Mesothelial cell of epicardium (in vitro differentiated cells): ENCODE measurements at places on chromosomes 4 and X.

DNA sequence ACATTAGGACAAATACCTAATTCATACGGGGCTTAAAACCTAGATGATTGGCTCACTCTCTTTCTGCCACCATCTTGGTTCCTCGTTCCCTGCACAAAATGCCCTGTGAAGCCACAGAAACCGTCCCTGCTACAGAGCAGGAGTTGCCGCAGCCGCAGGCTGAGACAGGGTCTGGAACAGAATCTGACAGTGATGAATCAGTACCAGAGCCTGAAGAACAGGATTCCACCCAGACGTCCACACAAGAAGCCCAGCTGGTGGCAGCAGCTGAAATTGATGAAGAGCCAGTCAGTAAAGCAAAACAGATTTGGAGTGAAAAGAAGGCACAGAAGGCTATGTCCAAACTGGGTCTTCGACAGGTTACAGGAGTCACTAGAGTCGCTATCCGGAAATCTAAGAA lies 34.3 kb downstream of the TRIM61 start:
- DNase-seq: no peak

- DNase-seq: no peak
Measured at GRCh38 chr4:92091335-92091734, 212.4 kb upstream of the GRID2 start.

- no peak for DNase-seq
Measured at GRCh38 chr4:144104509-144105130, 35.9 kb downstream of the GYPA start.

- DNase-seq: no peak
Measured at GRCh38 chr4:17722356-17722700, 59.1 kb downstream of the FAM184B start.

GRCh38 chr4:26343038-26343398 lies 22.2 kb downstream of the RBPJ start:
- DNase-seq: no peak

GRCh38 chr4:74534121-74534520 lies 89.2 kb downstream of the AREG start:
- DNase-seq: no peak

GRCh38 chrX:129015381-129015780 lies 507.9 kb downstream of the SMARCA1 start:
- DNase-seq: no peak

GRCh38 chr4:77921701-77922100 lies 59.1 kb downstream of the MRPL1 start:
- no peak for DNase-seq

DNA sequence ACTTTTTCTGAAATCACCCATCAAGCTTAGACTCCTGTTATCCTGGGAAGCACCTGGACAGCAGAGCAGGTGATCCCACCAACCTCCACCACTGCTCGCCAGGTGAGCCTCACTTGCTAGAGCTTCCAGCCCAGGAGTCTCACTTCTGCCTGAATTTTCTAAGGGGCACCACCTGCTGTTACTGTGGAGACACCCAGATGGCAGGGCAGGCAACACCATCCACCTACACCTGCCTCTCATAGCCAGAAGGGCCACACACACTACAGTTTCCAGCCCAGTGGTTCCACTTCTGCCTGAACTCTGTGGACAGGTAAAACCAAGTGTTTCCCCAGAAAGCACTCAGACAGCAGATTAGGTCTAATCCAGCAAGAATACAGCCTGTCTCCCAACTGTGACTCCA lies 262.0 kb downstream of the ARAP2 start:
- no peak for DNase-seq

- no peak for DNase-seq
Measured at GRCh38 chr4:101031971-101032370, 315.4 kb downstream of the PPP3CA start.

DNA sequence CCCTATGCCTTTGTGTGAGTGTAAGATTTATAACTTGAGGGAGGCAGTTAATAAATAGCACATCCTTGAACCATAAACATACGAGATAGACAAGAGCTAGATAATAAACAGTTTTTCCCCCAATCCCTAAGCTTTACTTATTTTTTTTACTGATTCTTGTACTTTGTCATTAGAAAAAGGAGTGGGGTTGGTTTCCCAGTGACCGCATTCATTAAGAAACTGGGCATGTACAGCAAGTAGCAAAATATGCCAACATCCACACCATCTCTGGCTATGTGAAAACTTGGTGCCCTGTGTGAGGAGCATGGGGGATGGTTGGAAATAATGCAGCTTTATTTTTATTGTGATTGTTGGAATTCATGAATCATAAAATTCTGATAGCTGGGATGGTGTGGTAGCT lies 176.2 kb downstream of the CBR4 start:
- no peak for DNase-seq

DNA sequence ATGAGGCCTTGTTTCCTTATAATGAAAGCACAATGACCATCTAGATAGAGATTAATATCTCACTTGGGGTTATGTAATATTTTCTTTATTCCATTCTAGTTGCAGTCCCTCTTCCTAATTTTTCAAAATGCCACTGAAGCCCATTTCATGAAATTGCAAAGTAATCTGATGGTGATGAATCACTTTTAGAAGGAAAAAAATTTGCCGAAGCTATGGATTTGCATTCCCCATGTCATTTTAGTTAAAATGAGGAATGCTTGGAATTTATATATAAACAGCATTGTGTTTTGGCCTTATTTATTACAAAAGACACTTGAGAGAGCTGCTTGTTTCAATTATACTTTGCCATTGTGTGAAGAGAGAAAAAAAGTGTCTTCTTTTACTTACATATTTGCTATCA lies 241.7 kb upstream of the TEX13A start:
- no peak for DNase-seq

- DNase-seq: no peak
Measured at GRCh38 chr4:95637043-95637600, 88.3 kb upstream of the UNC5C start.

- no peak for DNase-seq
Measured at GRCh38 chr4:53059871-53060270, 197.8 kb downstream of the RASL11B start.
